ENCODE measurements at places on chromosomes 11 and 22. TPM values are rescaled to one million over a fixed set of nuclear protein-coding genes. Genes with fewer than 3 reads are reported as not detected.

Gene NOX4
- 2.7 TPM for total RNA-seq

Gene TSPAN18
- 152 TPM for total RNA-seq

DNA sequence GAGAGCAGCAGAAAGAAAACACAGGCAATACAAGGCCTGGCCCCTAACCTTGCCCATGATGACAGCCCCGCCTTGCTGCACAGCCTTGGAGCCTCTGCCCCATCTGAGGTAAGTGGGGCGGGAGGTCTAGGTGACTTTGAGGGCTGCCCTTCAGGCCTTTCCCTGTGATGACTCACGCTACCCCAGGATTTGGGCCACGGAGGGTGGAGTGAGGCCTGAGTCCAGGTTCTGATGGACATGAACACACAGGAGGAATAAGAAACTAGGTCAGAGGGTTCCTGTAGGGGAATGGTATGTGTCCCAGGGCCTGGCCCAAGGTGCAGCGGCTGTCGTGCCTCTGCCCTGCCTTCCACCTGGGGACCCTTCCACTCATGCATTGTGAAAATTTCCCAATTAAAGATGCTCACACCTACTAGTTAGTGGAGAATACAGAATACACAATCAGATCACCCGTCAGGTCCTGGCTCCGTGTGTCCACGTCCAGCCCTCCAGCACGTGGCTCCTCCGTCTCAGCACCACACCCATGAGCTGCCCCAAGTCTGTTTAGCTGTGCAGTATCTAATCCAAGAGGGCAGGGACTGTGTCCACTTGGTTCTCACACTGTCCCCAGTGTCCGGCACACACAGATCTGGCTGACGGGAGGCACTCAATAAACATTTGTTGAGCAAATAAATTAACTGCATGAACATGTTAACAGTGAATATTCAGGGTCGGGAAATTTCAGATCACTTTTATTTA lies 111.0 kb downstream of the CHST1 start:
- DNase-seq: no peak

DNA sequence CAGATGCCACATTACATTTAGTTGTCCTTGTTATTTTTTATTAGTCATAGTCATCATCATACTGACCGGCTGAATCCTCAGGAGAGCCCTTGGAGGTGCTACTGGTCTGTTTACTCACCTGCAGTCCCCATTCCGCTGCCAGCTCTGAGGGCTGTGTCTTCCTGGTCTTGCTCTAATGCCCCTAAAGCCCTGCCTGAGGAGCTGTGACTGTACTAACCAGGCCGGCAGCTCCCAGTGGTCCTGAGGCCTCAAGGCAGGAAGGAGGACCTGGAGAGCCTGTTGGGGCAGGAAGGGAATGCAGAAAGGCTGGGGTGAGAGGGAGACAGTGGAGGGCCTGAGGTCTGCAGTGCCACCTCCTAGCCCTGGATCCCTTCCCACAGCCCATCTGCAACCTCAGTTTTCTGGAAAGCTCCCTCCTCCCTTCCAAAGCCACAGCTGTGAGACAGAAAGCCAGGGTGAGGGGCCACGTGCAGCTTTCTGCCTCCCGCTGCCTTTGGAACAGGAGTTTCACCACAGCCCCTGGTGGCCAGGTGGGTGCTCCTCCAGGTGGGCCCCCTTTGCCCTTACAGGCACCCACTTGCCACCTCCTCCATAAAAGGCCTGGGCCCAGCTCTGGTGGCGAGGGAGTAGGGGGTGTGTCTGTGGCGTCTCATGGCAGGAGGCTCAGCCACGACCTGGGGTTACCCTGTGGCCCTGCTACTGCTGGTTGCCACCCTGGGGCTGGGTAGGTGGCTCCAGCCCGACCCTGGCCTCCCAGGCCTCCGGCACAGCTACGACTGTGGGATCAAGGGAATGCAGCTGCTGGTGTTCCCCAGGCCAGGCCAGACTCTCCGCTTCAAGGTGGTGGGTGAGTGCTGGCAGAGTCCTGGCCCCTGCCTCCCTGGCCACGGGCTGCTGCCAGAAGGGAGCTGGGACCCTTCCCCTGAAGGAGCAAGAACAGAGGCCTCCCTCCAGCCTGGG lies at the start of gene ZP1:
Gene ZP1 (plus strand): TSS at position 632 of the 960 bp plus-strand sequence. CDS start 20 bp downstream, at position 652.
- no peak for DNase-seq

DNA sequence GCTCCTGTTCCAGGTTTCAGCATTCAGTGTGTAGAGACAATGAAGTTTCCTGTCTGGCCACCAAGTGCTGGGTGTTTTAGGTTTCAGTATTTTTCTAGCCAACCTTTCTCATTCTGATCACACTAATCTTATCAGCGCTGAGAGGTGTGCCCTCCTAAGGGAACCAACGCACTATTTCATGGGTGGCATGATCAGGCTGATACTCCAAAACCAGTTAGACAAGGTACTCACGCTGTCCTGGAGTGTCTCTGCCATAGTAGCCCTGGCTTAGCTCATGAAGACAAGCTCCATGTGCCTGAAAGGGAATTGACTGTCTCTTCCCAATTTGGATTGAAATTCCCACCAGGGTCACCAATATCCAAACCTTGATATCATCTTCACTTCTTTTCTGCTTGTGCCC lies 8.0 kb upstream of the RAB38 start:
- no peak for DNase-seq

GRCh38 chr11:3622521-3622920 lies 19.3 kb downstream of the ART5 start:
- DNase-seq: no peak

DNA sequence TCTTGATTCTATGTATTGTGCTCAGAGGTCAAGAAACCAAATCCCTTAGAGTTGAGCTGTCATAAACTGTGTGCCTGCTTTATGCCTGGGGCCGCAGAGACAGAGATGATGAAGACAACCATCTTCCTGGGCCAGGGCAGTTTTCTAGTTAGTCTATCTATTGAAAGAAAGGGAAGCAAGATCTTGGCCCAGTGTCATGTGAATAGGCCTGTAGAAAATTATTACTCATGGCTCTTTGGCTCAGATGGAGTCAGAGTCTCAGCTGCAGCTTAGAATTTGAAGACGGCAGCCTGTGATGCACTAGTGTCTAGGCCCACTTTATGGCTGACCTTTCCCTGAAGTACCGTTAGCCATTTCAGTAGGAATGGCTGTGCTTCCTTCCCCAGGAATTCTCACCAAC lies 112.0 kb downstream of the DBX1 start:
- no peak for DNase-seq

DNA sequence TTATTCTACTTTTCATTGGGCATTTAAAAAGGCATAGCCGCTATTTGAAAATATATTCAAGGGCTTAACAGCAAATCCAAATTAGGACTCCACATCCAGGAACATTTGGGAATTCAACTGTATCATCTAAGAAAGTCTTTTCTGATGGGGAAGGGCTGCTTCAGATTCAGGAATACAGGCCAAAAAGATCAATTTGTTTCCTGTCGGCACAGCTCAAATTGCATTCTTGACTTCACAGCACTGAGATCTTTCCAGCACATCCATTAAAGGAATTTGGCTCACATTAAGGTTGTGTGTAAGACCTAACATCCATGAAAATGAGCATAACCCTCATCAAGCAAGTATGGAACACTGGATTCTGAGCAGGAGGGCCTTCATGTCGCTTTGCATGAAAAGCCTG lies 1169.5 kb upstream of the CCDC90B start:
- no peak for DNase-seq

- no peak for DNase-seq
Observed at GRCh38 chr11:57318178-57318577, 6.6 kb downstream of the TNKS1BP1 start.

DNA sequence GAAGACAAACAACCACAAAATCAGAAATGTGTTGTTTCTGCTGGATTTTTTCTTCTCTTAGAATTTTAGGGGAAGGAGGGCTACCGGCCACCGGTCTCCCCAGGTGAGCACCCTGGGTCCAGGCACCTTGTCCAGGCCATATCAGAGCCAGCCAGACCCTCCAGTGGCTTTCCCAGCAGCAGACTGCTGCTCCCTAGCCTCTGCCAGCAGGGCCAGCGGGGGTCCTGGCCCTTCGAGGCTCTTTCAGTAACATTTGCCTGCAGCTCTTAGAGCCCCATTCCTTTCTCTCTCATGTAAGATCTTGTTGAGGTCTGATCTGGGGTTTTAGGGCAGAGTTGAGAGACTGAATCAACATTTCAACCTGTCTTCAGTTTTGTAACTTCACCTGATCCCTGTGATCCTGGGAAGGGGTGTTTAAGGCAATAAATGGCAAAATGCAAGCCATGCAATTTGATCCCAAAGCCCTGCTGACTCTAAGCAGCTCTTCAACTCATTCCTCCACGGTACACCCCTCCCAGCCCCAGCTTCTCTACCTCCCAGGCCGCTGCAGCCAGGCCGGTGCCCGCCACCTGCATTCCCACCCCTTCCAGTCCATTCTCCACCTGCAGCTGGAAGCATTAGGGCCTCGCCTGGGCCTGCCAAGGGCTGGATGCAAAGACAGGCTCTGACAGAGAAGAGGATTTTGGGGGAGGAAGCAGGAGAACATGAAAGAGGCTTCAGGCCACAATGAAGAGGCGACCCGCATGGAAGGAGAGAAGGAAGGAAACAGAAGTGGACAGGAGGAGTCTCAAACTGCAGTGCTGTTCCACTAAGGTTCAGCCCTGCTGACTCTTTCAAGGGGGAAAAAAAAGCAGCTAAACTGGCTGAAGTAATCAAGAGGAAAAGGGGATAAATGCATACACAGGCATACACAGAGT lies 113.0 kb upstream of the FGF3 start:
- DNase-seq: no peak

Measured in left cardiac atrium (tissue), 4 donors.